ENCODE measurements at places on chromosomes 2 and 18.

- DNase-seq: no peak
Measured at GRCh38 chr18:77530732-77531131, 281.1 kb downstream of the GALR1 start.

DNA sequence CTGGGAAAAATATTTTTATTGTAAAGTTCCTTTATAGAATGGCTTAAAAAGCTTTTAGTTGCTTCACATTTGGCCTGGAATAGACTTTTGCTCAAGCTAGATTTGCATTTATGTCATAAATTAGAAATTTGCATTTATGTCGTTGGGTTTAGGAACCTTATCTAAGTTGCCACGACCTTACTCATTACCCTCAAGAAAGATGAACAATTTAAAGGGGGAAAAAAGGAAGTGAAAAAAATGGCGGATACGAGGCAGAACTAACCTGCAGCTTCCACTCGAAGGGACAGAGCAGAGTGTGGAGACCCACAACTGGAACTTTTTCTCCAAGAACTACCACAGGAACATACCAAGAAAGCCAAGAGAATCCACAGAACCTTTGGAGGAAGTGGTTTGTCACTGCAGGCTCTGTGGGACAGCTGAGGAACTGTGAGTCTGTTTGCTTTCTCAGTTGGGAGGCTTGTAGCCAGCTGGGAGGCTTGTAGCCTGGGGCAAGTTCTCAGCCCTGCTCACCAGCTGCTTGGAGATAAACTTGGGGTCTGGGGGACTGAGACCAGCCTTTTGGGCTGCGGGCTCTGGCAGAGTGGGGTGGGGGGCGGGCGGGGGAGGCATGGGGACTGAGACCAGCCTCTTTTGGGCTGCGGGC, 349.9 kb upstream of the MEIS1 start:
- no peak for DNase-seq

DNA sequence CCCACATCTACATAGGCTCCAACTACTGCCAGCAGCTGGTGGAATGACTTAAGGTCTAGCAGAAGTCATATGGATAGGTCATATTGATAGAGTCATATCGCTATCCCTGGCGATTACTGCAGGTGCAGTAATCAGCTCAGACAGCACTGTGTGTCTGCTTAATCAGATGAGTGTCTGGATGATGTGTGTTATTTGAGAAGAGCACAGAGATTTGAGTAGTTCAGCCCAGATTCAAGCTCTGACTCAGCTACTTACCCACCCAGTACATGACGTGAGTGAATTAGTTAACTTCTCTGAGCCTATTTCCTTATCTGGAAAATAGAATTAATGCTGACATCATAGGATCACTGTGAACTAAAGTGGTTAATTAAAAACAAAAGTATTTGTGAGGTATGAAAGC, 78.9 kb downstream of the EHD3 start:
- no peak for DNase-seq

GRCh38 chr2:137123226-137123625, 357.9 kb downstream of the THSD7B start:
- DNase-seq: no peak
